ENCODE measurements at places on chromosomes 12 and 14.

DNA sequence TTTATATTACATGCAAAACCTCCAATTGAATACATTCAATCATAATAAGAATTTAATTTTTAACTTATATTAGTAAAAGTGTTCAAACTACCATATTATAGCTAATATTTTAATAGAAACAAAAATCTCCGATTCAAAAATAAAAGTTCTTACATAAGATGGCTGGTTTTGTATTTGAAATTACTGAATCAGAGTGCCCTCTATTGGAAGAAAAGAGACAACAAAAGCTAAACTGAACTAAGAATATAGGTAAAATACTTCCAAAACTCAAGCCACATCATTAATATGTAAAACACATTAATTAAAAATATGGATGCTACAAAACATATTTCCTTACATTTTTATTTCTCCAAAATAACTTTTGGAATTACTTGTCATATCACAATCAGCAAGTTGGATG, 120.3 kb downstream of the GARIN6 start:
- no peak for DNase-seq

- DNase-seq, result no peak
Measured at GRCh38 chr14:38124506-38124905, 83.2 kb upstream of the SSTR1 start.

GRCh38 chr12:120110550-120111501, 5.7 kb downstream of the RAB35 start:
- no peak for DNase-seq

DNA sequence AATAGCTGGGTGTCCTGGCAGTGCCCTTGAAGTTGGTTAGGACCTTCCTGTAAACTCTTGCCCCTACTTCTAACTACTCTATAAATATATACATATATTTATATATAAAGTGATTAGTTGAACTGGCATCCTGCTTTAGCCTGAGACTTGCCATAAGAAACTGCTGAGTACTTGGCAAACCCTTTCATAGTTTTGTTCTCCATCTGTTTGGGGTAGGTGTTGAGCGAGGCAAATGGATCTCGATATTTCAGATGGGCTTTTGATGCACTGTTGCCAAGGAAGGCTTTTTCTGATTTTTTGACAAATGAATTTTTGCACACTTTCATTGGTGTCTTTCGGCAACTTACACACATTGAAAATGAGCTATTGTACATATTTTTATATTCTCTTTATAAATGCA, 10.4 kb downstream of the CALM1 start:
- DNase-seq, result no peak

- no peak for DNase-seq
Measured at GRCh38 chr12:5258498-5258897, 173.4 kb upstream of the NTF3 start.

DNA sequence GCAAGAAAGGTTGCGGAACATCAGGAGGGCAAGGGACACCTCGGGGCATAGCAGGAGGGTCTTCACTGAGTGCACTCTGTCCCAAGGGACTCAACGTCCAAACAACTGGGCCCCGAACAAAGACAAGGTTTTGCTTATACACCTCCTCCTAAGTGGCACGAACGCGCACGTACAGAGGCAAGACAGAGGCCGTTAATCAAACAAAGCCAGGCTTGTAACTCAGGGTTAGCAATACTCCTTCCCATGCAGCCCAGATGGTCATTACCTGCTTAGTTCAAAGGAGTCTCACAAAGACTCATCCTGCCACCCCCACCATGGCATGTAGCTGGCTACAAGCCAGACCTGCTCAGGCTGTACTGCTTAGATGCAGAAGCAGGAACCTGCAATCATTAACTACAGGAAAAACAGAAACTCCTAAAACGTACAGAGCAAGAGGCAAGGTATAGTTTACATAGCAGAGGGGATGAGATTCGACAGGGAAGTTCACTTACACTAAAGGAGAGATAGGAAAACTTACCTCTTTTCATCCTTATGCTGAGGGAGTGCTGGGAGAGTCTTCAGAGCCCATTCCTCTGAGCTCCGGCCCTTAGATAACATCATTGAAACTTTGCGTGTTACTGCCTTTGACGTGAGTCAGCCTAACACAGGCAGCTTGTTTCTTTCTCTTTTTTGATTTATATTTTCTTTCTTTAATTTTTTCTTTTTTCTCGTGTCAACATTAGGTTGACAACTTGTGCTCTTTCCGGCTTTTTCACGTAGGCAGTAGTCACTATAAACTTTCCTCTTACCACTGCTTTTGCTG, 1319.1 kb downstream of the TMEM121 start:
- DNase-seq, result peak; percentile 43

DNA sequence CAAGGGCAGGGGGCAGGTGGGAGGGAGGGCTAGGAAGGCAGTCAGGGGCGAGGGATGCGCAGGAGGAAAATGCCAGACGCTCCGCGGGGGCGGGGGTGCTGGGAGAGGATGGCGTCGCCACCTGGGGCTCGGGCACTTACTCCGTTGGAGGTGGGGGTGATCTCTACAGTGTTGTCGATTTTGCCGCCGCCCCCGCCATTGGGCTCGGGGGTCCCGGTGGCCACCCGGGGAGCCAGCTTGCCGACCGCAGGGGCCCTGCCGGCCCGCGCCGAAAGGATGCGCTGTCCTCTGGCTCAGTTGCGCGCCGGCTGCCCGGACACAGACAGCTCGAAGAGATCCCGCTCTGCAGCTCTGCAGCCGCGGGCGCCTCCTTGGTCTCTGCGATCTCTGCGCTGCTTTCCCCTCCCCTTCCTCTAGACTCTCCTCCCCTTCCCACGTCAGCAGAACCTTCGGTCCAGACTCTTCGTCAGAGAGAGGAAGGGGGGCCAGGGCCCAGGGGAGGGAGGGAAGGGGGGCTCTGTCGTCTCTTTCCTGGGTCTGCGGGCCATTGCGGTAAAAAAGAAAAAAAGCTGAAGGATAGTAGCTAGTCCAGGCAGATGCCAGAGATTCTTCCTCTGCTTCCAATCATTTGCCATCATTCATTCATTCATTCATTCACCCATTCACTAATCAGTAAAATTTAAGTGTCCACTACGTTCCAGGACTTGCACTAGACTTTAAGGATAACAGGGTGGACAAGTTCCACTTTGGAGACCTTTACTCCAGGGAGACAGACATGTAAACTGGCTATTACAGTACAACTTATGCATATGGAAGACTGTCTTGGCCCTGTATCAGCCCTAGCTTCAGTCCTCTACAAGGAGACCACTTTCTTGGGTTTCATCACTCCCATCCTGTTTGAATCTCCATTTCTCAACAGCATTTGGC, at the start of gene SLC22A17:
Gene SLC22A17 (minus strand): TSS at position 382 of the 927 bp plus-strand sequence.
- peak; percentile 56 for DNase-seq

DNA sequence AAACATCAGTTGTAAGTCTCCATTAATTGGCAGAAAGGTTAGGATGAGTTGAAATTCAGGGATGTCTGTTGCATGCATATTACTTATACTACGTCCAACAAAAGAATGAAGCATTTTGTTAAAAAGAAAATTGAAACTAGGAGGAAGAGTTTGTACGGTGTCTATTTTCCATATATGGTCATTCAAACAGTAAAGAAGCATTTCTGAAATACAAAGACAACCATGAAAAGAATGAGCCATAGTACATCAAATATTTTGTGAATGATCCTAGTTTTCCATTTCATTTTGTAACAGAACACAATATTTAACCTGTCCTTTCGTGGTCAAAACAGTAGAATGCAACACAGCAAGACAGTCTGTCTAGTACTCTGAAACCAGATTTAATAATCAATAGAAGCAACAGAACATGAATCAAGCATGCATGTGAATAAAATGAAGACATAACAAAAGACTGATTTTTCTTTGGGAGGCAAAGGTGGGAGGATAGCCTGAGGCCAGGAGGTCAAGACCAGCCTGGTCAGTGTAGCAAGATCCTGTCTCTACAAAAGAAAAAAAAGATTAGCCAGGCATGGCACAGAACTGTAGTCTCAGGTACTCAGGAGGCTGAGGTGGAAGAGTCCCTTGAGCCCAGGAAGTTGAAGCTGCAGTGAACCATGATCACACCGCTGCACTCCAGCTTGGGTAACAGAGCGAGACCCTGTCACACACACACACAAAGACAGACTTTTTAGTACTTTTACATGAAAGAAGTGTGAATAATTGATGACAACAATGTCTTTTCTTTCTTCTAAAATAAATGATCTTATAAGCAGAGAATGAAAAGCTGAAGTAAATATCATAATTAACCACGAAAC, 156.0 kb downstream of the LRIG3 start:
- DNase-seq, result no peak

DNA sequence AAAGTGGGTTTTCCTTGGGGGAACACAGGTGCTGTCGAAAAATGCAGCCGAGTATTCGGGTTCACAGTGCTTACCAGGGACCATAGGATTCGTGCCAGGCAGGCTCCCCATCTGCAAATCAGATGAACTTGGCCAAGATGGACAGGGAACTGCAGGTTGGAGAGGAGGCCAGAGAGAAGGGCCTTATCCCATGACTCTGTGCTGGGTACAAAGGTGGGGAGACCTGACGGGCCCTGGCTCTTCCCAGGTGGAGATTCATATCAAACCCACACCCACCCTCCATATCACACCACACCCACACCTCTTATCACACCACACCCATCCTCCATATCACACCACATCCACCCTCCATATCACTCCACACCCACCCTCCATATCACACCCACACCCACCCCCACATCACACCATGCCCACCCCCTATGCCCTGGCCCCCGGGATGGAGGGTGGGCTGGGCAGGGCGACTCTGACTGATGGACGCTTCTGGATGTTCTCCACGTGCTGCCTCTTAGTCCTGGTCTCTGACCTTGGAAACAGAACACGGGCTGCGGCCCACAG, 319.7 kb downstream of the ADGRD1 start:
- DNase-seq, result no peak

GRCh38 chr14:85243321-85243720, 286.6 kb upstream of the FLRT2 start:
- no peak for DNase-seq

DNA sequence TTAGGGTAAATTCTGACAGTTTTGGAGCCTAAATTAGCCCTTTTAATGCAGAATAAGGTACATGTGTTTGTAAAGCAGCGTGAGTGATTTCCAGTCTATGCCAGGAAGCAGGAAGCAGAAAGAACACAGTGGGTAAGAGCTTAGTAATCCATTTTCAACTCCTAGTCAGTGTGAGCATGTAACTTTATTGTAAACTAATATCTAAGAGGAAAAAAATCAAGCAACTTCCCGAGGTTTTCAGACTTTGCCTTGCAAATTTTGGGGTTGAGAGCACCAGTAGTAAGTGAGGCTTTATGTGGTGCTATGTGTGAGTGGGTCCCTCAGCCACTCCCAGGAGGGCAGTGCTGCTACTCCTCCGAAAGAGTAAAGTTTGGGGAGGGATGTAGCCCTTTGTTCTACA, 2.9 kb downstream of the CIPC start:
- no peak for DNase-seq

GRCh38 chr14:34843011-34843554, 32.1 kb downstream of the BAZ1A start:
- no peak for DNase-seq
